Stimulated activated CD4-positive, alpha-beta T cell treated with anti-CD3 and anti-CD28 coated beads, Interleukin-4, amount 100 ng/mL, for 4 hours (primary cell): ENCODE measurements at places on chromosomes 3 and 15.

DNA sequence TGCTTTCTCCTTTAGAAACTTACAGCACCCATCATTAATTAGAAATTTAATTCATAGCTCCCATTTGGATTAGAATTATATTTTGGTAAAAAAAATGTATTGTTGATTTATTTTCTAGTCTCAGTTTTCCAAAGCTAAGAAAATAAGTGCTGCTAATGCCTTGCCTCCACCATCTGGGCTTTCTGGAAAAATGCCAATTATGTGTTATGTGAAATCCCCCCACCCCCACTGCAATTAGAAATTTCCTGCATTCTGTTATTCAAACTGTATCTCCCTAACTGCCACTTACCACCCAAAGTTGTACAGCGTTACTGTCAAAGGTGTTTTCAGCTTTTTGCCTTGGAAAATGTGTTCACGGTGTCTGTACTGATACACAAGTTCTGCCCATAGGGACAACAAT lies 617.2 kb upstream of the UBE2E2 start:
- DNase-seq = no peak

- DNase-seq = no peak
Measured at GRCh38 chr15:101138913-101139880, 112.7 kb downstream of the CHSY1 start.

GRCh38 chr15:40590667-40591050 lies 3.4 kb upstream of the KNL1 start:
- DNase-seq = no peak

DNA sequence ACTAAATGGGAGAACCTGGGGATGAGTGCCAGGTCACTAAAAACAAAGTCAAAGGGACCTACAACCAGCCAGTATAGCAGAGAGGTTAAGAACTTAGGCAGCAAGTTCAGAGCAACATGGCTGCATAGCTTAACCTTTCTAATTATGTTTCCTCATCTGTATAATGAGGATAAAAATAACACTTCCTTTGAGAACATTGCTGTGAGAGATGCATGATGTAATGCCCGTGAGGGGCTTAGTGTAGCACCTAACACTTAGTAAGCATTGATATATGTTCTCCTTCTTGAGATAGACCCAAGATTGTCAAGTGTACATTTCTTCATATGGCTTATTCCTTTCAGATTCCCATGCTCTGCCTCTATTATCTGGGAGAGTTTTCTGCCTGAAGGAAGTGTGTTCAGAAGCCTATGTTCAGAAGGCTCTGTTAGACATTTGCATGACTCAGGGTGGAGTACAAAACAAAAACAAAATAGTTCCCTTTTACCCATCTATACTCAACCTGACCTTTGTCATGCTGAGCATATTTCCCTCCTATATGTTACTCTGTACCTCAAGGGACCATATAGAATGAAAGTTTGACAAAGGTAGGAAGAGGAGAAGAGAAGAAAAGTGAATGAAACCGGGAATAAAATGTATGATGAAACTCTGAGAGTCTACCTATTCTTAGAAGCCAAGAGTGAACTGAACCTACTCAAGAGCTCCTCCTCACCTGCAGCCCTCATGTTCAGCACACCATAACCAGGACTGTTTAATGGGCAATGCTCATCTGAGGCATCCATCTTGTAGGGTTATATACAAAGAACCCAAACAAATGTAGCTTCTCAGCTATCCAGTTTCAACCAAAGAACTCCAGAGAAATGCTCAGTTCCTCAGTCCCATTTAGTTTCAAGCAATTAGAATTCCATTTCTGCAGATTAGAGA lies 70.7 kb upstream of the KCNMB2 start:
- no peak for DNase-seq

DNA sequence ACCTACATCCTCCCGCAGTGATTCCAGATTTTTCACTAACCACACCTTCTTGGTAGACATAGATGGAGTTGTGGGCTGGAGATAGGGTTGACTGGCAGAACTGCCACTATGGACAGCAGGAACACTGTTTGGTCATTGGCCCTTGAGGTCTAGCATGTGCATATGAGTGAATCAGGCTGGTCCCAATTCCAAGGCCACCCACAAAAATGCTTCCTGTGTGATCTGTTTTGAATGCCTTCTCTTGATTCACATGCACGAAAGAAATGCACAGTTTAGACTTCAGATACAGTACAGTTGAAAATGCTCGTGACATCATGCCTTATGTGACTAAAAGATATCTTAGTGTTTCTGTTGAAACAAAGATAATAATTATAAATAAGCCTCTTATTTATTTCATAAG lies 285.8 kb upstream of the SEMA6D start:
- DNase-seq = no peak
